Effector CD4-positive, alpha-beta T cell (primary cell): ENCODE measurements at places on chromosomes 12 and 14.

DNA sequence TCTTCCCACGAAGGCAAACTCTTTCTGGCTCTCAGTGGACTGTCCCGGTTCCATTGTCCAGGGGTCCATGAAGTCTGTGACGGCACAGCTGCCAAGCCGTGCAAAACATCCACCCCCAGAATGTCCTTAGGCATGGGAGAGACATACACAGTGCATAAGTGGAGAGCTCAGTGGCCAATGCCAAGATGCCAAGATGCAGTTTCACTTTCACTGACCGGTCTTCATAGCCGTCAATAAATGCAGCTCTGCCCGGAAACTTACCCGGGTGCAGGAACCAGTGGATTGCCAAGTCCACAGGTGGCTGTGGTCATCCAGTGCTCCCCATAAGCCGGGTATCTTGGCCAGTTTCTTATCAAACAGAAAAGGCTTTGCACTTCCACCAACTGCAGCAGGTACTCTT lies 162.3 kb downstream of the PTCSC3 start:
- no peak for DNase-seq

DNA sequence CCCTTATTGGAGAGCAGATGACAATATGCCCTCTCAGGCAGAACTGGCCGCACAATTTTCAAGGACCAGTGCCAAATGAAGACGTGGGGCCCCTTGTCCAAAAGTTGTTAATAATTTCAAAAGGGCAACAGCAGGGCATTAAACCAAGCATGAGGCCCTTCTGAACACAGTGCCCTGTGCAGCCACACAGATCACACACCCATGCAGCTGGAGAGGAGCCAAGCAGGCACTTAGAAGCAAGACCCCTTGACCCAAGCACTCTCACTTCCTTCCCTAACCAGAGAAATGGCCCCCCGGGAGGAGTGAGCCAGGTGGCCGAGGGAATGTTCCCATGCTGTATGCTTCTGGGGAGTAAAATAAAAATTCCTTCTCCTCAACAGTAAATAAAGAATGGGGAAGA lies 114.0 kb upstream of the TMPO start:
- DNase-seq = no peak

GRCh38 chr12:63224396-63224795 lies 73.4 kb upstream of the AVPR1A start:
- no peak for DNase-seq

DNA sequence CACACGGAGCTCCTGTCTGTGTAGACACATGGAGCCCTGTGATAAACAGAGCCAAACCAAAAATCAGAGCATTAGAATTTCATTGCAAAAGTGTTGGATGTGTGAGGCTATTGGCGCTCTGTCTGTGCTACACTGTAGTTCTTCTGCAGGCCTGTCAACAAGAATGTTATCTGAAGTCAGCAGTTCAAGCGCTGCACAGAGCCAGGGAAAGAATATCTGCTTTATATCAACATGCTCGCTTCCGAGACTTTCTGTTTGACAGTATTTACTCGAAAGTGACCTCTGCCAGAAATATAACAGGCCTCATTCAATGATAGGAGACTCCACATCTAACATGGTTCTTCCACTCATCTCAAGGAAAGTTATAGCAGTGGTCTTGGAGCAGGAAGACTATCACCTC lies 118.3 kb downstream of the CCER1 start:
- no peak for DNase-seq
